ENCODE measurements at places on chromosomes 13 and 19. TPM values are rescaled to one million over a fixed set of nuclear protein-coding genes. Genes with fewer than 3 reads are reported as not detected.

DNA sequence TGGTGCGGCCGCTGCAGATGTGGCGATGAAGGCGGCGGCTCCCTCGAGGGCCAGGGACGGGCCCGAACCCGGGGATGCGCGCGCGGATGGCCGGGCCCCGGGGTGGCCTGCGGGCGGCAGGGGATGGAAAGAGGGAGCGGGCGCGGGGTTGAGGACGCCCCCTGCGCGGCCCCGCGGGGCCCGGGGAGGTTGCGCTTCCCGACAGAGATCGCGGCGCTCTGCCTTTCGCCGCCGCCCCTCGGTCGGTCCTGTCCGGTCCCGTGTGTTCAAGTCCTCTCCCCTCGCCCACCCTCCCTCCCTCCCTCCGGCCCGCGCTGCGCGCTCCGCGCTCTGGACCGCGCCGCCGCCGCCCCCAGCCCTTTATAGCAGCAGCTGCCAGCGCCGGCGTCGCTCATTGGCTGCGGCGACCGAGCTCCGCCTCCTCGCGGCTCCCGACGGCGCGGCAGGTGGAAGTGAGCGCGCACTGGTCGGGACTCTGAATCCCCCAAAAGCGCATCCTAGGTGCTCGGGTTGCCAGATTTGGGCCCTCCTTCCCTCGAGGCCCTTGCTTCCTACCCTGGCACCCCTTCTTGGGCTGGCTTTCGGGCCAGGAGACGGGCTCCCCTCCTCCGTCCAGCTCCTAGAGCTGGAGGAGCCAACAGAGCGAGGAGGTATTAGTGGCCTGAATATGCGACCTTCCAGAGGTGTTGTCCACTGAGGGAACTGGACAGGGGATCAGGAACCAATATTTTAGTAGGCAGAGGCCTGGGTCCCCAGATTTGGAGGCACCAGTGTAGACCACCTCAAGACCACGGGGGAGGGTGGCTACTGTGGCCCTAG, at the start of gene ELAVL3:
TSS of gene ELAVL3 (minus strand) at position 332 of the 819 bp plus-strand sequence. CDS start 438 bp downstream, outside the sequence.
- DNase-seq, result no peak

ANGPTL4 gene
- 43.4 TPM for total RNA-seq

CYSLTR2 gene
- total RNA-seq, result 2.2 TPM

DNA sequence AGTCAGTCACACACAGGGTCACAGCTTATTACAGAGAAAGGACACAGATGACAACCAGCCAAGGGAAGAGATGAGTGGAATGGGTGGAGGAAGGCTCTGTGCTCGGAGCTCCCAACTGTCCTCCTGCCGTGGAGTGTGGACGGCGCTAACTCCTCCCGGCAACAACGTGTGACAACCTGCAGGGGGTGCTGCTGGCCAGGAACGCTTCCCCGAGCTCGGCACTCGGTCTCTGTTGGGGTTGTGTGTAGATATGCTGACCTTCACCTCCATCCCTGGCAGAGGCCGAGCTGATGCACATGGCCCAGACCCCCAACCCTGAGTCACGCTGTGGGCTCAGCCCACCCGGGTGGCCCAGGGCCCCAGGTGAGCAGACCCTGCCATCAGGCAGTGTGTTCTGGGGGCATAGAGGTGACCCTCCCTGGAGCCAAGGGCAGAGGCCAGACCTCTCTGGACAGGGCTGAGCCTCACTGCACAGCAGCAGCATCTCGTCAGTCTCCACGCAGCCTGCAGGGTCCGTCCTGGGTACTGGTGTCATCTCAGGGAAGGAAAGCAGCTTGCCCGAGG, 14.1 kb downstream of the ZNF444 start:
- DNase-seq, result no peak

KMT5C gene
- 16.5 TPM for total RNA-seq

CHST8 gene
- 0.37 TPM for total RNA-seq

ZNF726 gene
- total RNA-seq, result 6.8 TPM

- DNase-seq, result no peak
These were observed 276.4 kb downstream of the LHFPL6 start for GRCh38 chr13:39326469-39327171.

DNA sequence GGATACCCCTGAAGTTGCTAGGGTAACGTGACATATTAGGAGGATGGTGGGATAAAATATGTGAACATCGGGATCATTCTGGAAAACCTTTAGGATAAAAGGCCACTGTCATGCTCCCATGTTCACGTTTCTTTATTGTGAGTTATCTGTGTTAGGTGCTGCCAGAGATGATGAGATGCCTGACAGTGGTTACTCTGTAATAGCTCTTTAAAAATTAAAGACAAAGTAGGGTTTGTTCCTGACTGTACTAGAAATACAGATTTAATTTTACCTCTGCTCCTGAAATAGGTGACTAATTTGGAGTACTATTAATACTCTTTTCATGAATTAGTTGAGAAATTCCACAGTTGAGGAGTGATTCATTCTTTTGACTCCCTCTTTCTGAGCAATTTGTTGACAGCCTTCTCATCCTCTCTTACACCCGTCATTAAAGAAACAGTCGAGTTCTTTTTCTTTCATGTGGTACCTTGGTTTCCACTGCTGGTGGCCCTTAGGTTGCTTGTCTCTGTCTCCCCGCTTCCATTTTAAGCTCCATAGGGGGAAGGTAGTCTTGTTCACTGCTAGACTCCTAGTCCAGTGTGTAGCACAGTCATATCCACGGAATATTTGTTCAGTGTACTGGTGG, 28.4 kb downstream of the SAE1 start:
- DNase-seq, result no peak

FFAR2 gene
- 0.49 TPM for total RNA-seq

GRCh38 chr13:32098272-32098671, 66.7 kb downstream of the FRY start:
- DNase-seq, result no peak

- no peak for DNase-seq
These were observed 39.5 kb downstream of the NOTCH3 start for GRCh38 chr19:15161028-15161984.
